Jurkat, Clone E6-1 (cell line): ENCODE measurements at places on chromosomes 3 and 15.

DNA sequence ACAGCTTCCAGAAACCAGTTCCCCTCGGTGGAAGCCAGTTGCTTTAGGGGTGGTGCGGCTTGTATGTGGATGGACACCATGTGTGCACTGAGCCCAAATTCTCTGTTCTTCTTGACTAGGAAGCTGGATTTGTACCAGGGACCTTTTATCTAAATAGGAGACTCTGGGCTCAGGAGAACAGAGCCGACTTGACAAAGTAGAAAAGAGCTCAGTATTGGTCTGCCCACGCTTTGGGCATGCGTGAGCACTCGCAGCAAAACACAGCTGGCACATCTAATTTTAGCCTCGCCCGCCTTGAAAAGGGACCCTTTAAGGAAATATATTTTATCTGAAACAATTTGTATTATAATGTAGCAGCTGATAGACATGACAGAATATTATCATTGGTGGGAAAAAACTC is 1.1 kb upstream of the RBMS3 start:
- no peak for DNase-seq

DNA sequence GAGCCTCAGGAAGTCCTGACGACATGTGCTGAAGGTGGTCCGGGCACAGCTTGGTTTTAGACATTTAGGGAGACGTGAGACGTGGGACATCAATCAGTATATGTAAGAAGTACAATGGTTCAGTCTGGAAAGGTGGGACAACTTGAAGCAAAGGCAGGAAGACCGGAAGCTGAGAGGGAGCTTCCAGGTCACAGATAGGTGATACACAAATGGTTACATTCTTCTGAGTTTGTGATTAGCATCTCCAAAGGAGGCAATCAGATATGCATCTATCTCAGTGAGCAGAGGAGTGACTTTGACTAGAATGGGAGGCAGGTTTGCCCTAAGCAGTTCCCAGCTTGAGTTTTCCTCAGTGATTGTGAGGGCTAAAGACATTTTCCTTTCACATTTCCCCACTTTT is 282.1 kb downstream of the RYR3 start:
- DNase-seq, result no peak

- DNase-seq, result no peak
These were observed 90.1 kb downstream of the SATB1 start for GRCh38 chr3:18334837-18335601.

GRCh38 chr3:147405231-147406027 is 914 bp downstream of the ZIC4 start:
- no peak for DNase-seq

GRCh38 chr15:68739390-68740080 is 81.2 kb downstream of the ANP32A start:
- DNase-seq, result no peak

- no peak for DNase-seq
These were observed 176.9 kb downstream of the TNIK start for GRCh38 chr3:171283183-171283847.

DNA sequence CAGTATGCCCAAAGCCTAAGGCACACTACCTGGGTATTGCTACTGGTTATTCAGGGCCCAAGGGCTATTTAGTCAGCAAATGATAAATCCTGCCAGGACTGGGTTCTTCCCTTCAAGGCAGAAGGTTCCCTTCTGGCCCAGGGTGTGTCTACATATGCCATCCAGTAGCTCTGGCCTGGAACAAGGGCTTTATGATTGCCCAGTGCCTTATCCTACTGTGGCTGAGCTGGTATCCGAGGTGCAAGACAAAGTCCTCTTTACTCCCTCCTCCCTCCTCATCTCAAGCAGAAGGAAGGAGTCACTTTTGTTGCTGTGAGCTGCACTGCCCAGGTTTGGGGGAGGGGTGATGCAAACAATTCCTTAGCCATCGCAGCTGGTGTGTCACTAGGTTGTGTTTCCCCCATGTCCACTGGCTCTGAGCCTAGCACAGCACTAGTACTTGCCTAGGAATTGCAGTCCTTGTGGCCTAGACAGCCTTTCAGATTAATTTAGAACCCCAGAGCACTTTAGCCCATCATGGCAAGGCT is 221.8 kb upstream of the TGFBR2 start:
- no peak for DNase-seq

DNA sequence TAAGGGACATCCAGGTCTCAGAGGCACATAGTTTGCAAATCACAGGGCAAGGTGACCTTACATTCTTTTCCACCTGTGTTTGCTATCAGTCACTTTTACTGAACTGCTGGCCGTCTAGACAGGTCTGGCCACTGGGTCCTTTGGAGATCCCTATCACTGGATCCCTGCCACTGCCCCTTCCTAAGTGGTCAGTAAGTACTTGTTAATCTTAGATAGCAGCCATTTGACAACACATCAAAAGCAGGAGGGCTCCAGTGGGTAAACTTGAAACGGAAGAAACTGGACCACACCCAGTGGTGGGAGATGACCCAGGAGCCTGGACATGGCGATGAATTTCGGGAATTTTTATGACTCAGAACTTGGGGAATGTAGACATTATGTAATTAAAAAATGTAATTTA is 28.9 kb upstream of the RASGRP1 start:
- DNase-seq, result no peak

GRCh38 chr15:89114990-89115389 is 26.7 kb downstream of the ABHD2 start:
- DNase-seq, result no peak

GRCh38 chr15:77548589-77549557 is 83.8 kb downstream of the LINGO1 start:
- no peak for DNase-seq
